ENCODE measurements at places on chromosomes 7 and 10.

- no peak for DNase-seq
These were observed 1.3 kb upstream of the TMEM248 start for GRCh38 chr7:66919704-66920103.

DNA sequence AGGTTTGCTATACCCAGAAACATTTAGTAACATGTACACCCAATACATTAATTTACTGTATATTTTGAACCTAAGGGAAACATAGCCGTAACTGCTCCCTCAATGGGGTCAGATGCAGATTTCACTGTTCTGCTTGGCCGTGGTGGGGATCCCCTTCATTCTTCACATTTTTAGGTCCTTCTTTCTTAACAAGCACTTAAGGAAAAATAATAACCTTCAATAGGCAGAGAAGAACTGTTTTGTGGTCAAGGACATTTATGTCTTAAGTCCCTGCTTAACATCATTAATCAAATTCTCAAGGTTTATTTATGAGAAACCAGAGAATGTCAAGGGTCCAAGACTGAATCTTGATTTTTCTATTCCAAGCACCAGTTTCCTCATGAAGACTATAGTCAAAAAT, 592.1 kb upstream of the ANKRD30A start:
- no peak for DNase-seq

GRCh38 chr10:88058750-88059149, 195.3 kb downstream of the PTEN start:
- DNase-seq = no peak

DNA sequence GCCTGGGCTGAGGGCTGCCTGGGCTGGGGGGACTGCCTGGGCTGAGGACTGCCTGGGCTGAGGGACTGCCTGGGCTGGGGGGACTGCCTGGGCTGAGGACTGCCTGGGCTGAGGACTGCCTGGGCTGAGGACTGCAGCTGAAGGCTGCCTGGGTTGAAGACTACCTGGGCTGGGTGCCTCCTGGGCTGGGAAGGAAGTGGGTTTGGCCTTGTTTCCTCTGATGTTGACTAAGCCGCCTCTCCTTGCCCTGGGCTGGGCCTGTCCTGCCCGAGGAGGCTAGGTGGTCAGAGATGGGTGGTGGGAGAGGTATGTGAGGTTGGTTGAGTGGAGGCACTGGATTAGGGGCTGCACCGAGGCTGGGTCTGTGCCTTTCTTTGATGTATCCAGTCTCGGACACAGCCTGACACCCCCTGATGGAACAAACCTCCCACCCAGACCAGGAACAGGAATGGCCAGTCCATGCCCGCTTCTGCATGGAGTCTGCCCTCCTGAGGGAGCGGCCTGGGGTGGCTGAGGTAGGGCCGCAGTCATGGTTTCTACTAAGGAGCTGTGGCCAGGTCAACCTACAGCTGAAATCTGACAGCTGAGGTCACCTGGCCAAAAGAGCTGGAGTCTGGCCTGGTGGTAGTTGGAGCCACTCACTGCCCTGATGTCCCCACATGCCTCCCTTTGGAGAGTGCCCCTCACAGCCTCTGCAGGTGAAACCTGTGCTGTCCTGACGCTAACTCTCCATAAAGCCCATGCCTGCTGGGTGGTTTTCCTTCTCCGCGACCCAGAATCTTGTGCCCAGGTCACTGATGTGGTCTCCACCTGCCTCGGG, 22.3 kb downstream of the SCART1 start:
- DNase-seq = no peak
